ENCODE measurements at places on chromosomes 7 and 10.
A peak's percentile ranks its signal among the peaks of the same experiment; 100 is the strongest.

GRCh38 chr10:60459701-60460457 is 70.2 kb upstream of the ANK3 start:
- no peak for DNase-seq

DNA sequence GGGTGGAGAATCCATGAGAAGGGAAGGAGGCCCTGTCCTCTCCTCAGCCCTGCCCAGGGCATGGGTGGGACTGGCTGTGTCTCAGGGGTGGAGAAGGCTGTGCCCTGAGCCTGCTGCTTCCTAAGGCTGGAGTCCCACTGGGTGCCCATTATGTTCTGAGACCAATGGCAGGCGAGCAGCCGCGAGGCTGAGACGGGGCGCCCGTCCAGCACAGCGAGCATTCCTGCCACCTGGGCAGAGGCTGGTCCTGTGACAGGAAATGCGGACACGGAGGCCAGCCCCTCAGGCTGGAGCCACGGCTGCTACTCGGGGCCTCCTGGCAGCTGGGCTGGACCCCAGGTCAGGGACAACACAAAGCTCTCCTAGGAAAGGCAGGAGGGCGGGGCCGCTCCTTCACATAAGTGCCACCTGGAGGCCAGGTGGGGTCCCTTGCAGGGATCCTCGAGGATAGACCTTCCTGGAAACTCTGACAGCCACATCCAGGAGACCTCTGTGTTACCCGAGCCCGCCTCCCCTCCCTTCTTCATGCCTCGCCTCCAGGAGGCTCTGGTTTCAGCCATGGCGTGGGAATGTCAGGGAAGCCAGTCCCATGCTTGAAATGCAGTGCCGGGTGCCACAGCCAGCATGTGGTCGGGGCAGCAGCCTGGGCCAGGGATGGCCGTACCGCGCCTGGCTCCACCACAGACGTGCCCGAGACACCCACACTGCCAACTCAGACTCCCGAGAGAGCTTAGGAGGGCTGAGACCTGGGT is 173.9 kb downstream of the USP6NL start:
- no peak for DNase-seq

GRCh38 chr7:107505997-107506673 is 36.3 kb downstream of the GPR22 start:
- DNase-seq: no peak

DNA sequence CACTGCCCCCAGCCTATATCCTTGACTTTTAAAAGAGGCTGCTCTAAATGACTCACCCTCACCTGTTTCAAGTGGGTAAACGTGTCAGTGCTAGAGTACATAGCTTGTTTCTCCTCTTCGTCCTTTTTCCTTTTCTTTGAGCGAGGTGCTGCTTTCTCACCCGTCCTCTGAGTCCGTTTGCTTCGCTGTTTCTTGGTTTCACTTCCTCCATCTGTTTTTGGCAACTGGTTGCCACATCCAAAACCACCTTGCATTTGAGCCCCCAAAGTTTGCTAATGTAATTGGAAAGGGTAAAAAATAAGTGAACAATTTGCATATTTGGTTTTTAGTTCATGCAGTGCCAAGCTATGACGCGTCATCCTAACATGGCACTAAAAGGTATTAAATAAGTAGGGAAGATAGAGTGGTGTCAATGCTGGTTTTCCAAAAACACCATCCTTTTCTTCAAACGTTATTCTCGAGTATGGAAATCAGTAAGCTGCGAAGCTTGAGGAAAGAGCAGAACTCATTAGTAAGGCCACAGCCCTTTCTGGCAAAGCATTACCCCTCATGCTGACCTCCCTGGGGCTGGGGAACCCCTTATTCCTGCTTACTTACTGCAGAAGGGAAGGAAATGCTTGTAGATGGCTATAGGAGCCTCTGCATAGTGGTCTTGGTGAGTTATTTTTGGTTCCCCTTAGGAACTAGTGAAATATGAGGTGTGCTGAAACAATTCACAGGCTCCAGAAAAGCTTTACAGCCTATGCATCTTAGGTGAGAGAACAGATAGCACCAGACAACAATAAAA is 133.5 kb downstream of the GALNT11 start:
- no peak for DNase-seq

DNA sequence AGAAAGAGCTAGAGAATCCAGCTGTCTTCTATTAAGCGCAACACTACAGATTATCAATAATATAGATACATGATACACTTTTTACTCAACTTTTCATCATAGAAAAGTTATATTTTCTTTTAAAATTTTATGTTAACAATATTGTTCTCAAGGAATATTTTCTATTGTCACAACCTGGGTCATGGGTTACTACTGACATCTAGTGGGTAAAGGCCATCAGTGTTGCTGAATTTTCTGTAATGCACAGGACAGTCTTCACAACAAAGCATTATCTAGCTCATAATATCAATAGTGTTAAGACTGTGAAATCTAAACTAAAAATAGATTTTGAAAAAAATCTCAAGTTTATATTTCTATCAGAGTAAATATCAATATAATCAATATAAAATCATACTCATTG is 209.8 kb downstream of the ZNF33B start:
- DNase-seq: no peak

- DNase-seq: no peak
Observed at GRCh38 chr10:49844775-49845595, 82.9 kb upstream of the OGDHL start.

DNA sequence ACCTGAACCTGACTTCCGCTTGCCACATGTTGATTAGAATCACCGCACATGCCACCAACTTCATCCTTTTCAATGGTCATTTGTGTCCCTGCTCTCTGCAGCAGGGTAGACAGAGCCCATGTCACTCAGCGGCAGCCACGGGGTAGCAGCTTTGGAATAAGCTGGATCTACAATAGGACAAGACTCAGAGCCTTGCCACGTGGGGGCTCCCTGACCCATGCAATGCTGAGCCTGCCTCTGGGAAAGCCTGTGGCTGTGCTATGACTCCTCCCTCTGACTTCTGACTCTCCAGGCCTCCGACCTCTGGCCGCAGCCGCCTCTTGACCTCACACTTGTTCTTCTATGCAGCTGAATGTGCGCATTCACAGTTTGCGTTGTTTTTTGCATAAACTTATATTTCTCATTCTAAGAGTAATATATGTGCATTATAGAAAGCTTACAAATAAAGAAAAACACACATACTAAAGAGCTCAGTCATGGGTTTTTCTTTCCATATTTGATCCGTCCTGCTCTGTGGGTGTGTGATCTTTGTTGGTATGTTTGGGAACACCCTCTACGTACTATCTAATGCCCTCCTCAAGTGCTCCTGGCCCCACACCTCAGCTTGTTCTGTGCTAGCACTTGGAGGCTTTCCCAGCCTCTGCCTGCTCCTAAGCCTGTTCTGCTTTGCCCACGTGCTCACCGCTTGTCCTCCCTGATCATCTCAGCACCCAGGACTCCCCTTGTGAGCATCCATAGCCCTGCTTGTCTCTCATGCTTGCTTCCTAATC is 198.0 kb upstream of the MKI67 start:
- peak; percentile 41 for DNase-seq

DNA sequence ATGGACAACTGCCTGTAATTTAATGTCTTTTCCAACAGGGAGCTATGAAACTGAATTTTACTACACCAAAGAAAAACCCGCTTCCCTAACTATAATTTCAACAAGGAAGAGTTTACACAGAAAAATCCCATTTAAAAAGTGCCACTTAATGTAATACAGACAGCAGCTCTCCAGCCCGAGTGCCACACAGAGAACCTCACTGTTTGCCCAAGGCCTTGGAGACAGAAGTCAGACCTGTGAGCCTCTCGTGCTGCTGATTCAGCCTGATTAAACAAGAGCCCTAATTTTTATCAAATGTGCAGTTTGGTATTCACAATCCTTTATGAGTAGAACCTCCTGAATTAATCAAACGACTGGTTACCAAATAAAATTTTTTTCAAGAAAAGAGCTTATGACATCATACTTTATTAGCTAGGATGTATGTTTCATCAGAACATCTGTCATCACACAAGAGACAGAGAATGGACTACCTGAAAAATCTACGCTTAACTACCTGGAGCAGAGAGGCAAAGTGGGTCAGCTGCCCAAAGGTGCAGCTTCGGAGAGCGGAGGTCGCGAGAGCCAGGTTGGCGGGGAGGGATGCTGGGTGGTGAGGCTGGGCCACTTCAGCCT is 543.6 kb downstream of the SDK1 start:
- no peak for DNase-seq

DNA sequence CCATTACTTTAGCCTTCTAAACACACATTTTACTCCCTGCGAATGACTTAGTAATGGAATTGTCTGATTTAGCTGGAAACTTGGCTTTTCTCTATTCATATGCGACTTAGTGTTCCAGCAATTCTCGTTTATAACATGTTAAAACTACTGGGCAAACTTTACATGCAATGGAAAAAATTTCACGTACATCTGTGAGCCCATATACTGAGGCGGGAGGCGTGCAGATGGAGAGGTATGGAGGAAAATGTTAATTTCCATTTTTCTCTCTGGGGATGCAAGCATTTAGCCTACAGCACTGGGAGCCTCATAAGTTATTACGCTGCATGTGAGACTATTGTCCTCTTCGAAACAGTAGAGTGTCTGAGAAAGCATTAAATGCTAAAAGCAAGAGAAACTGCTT is 591.5 kb upstream of the ANKRD30A start:
- no peak for DNase-seq

DNA sequence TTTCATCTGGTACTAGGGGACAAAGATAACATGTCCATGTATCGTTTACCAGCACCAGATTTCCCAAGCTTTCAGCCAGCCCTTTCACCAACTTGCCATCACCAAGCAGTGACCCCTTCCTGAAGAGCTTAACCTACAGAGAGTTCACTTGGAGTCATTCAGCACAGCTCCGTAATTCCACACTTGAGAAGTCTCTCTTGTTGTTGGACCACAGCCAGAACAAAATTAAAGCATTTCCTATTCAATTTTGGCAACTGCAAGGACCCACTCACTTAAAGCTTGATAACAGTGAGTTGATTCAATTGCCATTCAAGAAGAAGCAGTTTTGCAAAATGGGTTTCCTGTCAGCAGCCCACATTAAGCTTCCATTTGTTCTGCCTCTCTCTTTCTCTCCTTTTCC is 88.5 kb upstream of the LRRTM3 start:
- no peak for DNase-seq

DNA sequence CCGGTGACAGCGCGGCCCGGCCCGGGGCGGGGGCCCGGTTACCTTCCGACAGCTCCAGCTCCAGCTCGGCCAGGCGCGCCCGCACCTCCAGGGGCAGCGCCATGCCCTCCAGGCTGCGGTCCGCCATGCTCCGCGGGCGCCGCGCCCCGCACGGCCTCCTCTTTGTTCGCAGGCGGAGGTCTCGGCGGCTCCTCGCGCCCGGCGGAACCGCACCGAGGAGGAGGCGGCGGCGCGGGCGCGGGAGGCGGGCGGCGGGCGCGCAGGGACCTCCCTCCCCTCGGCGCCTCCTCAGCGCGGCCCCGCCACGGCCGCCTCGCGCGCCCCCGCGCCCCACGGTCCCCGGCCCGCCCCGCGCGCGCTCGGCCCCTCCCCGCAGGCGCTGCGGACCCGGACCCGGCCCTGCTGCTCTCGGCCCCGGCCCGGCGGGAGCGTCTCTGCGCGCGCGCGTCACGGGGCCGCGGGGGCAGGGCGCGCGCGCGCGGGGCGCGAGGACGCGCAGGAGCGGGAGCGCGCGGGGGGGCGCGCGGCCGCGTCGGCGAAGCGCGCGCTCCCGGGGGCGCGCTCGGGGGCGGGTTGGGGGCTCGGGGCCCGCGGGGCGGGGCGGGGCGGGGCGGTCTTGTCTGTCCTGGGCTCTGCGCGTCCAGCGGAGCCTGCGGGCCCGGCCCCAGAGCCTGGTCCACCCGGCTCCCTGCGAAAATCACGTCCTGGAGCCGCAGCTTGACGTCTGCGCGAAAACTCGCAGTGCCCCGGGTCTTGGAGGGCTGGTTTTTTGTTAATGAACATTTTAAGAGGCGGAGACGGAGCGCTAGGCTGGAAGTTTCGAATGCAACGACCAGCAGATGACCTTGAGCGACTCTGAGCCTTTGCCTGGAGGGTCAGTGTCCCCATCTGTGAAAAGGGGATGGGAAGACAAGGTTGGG is at the start of gene DIP2C:
TSS of gene DIP2C (minus strand) at position 217 of the 920 bp plus-strand sequence. CDS start at position 127, 90 bp downstream.
- peak; percentile 82 for DNase-seq

DNA sequence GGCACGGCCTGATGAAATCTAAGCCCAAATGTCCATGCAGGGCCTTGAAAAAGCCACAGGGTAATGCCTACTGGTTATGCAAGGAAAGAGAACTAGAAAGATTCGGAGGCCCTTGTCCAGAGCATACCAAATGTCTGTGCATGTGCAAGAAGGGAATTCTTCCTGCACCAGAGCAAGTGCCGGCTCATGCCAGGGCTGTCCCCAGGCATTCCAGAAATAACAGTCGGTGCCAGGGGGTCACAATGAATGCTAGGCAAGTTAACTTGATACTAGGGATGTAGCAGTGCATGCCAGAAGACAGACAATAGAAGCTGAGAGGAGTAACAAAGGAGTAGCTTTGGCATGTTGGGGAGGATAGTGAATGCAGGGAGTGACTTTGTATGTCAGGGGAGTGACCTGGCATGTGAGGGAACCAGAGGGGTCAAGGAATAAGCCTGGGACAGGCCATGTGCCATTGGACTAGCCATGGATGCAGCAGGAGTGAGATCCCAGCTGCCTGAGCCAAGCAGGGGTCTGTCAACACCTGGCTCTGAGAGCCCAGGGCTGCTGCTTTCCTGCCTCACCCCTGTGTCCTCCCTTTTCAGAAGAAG is 119.5 kb upstream of the UNC5B start:
- no peak for DNase-seq

GRCh38 chr7:81482600-81483186 is 287.2 kb downstream of the HGF start:
- no peak for DNase-seq

GRCh38 chr10:100934084-100934659 is 21.4 kb downstream of the SLF2 start:
- DNase-seq: no peak

DNA sequence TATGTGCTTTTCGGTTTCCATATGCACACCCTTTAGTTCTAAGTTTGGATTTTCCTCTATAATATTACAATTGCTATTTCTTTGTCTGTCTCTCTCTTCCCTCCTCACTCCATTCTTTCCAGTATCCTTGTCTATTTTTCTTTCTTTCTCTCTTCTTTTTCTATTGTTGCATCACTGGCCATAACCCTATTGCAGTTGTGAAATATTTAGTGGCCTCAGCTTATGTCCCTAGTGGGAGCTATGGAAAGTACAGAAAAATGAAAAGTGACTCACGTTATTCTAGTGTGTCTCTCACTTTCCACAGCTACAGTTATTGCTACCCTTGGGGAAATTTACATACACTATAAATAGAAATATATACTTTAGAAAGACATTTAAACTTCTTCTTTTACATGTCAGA is 59.1 kb downstream of the CNTNAP2 start:
- DNase-seq: no peak

DNA sequence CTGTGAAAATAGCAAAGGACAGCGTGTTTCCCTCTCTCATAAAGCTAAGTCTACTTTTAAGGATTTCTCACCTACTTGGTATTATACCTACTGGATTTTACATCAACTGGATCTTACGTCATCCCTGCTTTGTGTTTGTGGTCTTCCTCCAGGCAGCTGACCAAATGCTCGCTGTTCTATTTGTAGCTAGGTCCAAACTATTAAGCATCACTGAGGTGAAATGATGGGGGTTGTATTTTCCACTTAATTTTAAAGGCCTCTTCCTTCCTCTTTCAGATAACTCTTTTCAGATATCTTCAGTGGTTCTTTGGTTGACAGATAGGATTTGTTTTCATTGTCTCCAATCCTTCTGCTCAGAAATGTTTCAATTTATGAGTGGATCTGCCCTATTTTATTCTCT is 169.7 kb downstream of the RNLS start:
- no peak for DNase-seq

Data from left ventricle myocardium inferior (tissue), 1 donor.